ENCODE measurements at places on chromosomes 7 and 10. TPM values are rescaled to one million over a fixed set of nuclear protein-coding genes. Genes with fewer than 3 reads are reported as not detected.

DNA sequence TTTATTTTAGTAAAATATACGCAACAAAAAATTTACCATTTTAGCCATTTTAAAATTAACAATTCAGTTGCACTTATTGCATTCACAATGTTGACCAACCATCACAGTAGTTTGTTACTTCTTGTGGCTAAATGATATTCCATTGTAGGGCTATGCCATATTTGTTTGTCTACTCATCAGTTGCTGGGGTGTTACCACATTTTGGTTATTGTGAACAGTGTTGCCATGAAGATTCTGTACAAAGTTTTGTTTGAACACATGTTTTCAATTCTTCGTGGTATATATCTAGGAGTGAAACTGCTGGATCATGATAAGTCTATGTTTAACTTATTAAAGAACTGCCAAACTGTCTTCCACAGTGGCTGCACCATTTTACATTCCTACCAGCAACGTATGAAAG lies 46.3 kb upstream of the ZNF365 start:
- no peak for DNase-seq

- no peak for DNase-seq
Observed at GRCh38 chr10:71128311-71128980, 83.9 kb upstream of the UNC5B start.

- no peak for DNase-seq
Observed at GRCh38 chr7:111010798-111011197, 80.1 kb upstream of the LRRN3 start.

GRCh38 chr10:111116762-111117445 lies 40.1 kb downstream of the ADRA2A start:
- DNase-seq, result no peak

DNA sequence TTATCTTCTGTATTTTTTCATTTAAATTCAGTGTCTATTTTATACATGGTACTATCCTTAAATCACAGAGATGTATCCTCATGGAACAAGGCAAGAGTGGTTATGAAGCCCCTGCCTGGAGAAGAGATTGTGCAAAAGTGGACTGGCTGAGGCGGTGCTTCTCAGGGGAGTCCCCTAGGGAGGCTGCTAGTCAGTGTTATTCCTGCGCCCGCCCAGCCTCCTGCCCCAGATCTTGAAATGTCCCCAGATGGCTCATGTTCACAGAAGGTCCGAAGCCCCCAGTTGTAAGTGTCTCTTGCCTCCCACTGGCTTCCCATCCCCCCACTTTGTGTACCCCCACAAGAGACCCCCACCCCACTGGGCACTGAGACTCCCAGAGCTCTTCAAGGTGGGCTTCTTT lies 366.9 kb downstream of the TNS3 start:
- no peak for DNase-seq

DNA sequence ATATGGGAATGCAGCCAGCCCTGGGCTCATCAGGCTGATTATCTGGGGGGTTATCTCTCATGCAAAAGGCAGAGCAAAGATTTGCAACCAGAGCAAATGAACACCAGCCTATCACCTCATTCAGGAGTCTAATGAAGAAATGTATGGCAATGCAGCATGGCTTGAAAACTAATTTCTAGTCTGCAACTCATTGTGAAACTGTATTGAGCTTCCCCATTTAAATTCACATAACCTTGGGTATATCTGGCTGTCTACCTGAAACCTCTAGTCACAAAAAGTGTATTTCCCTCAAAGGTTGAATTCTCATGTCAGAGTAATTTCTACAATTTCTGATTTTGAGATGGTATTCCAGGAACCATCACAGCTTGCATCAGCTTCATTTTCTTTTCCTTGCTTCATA lies 240.0 kb downstream of the SDHAF3 start:
- DNase-seq, result no peak

The HKDC1 gene
- not detected for total RNA-seq

The CFAP58 gene
- total RNA-seq, result 1.1 TPM

The ABCC2 gene
- 0.87 TPM for total RNA-seq
